ENCODE measurements at places on chromosomes 6 and 20.

GRCh38 chr6:20640181-20640580 lies 105.9 kb downstream of the CDKAL1 start:
- no peak for DNase-seq

DNA sequence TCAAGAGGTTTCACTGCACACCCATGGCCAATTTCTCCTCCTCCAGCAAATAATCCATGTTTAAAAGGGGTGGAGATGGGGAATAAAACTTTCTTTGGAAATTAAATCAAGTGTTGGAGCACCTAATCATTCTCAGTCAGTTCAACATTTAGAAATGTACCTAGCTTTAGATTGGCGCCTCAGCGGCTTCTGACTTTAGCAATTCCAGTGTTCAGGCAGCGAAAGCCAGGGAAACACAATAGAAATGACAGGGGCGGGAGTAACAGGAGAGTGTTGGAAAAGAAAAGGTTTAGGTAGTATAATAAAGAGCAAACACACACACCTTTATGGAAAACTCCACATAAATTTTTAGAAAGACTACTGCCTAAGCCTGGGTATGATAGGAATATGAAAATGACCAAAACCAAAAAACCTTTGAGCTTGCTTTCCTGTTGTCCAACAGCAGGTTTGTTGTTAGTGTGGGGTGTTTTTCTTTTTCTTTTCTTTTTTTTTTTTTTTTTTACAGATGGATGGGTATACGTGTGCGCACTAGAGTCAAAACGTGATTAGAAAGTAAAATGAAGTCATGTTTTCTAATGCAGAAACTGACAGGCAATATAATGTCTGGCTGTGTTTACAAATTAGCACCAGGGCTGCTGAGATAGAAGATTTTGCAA lies 7.7 kb downstream of the TFAP2A start:
- DNase-seq = no peak

DNA sequence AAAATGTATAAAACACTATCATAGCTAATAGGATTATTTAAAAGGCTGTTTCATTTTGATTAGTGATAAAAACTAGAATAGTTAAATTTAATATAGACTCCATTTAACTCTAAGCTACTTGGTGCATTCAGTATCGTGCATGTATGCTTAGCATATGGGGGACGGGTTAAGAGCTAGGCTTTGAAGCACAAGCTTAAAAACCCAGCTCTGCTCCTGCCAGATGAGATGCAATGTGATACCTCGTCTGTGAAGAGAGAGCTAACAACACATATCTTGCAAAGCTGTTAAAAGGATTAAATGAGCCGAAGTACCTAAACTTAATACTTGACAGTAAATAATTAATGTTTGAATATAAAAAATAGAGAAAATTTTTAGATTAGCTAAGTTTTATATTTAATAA lies 42.2 kb downstream of the DTNBP1 start:
- DNase-seq = no peak

GRCh38 chr6:125471667-125472066 lies 169.9 kb upstream of the HDDC2 start:
- no peak for DNase-seq
